PC-3 (cell line): ENCODE measurements at places on chromosomes 11 and 22. TPM values are rescaled to one million over a fixed set of nuclear protein-coding genes. Genes with fewer than 3 reads are reported as not detected.
A peak's percentile ranks its signal among the peaks of the same experiment; 100 is the strongest.

Gene DDTL
- total RNA-seq: 0.73 TPM in 1 of 2 replicates, not detected in the other

GRCh38 chr11:8105133-8105532 is 24.1 kb downstream of the TUB start:
- DNase-seq: no peak

DNA sequence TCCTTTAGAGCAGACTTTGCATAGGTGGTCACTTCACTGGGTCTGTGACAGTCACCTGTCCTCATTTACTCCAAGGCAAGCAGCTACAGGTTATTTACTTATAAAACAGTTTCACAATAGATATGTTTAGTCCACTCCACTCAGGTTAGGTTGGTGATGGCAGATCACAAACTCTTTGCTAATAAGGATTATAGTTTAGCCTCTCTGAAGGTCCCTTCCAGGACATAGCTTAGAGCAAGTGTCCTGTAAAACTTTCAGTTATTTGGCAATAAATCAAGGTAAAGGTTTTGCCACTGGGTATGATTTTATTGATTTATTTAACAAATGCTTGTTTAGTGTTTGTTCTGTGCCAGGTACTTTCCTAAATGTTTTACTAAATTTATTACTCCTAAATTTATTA is 8.8 kb downstream of the OR6Q1 start:
- DNase-seq: no peak

Gene PLAAT3
- 57.8 and 69.0 TPM in 2 replicates for total RNA-seq

DNA sequence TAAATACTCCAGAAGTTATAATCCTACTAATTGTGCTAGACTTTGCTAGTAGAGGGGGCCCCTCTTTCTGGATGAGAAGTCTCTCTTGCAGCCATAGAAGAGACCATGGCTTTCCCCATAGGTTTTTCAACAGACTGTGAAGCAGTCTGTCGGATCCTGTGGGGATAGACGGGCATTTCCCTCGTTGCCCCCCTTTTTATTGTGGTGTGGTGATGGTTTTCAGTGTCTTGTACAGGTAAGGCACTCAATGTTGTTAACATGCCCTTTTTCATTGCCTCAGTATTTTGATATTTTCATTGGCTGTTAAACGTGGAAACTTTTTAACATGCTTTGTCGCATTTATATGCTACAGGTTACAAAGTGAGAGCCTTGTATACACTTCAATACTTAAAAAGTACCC is 16.4 kb upstream of the GAS2L1 start:
- no peak for DNase-seq

DNA sequence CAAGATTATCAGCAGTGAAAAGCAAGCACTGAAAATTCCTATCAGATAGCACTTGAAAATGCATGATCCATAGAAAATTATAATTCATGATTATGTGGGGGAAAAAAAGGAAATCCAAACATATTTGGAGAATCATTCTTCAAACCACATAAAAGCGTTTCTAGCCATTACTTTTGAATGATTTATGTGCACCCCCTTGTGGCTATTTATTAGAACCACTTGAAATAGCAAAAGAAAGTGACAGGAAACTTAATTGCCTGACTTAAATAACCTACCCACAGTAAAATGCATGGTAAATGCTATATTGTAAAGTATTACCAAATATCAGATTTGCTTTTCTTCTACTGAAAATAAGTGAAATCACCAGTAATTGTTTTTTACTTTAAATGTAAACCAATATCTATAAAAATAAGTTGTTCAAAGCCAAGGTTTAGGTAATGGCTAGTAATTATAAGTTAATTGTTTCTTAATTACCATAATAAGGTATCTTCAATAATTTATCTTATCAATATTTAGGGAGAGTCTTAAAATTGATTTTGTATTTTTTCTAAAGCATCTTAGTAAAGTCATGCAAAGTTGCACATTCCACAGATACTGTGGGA is 168.5 kb downstream of the ARHGAP42 start:
- peak; percentile 86 for DNase-seq

DNA sequence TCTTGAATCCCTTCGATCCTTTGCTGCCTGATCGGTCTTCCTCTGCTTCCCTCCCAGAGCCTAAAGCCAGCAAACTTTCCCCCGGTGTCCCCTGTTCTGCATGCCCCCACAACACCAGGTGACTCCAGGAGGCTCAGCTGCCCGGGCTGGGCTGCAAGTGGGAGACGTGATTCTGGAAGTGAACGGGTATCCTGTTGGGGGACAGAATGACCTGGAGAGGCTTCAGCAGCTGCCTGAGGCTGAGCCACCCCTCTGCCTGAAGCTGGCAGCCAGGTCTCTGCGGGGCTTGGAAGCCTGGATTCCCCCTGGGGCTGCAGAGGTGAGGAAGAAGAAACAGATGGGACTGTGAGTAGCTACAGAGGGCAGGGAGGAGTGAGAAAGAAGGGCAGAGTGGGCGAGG is 3.6 kb downstream of the NHERF4 start:
- DNase-seq: no peak

Gene PICK1
- 41.7 and 45.5 TPM in 2 replicates for total RNA-seq

DNA sequence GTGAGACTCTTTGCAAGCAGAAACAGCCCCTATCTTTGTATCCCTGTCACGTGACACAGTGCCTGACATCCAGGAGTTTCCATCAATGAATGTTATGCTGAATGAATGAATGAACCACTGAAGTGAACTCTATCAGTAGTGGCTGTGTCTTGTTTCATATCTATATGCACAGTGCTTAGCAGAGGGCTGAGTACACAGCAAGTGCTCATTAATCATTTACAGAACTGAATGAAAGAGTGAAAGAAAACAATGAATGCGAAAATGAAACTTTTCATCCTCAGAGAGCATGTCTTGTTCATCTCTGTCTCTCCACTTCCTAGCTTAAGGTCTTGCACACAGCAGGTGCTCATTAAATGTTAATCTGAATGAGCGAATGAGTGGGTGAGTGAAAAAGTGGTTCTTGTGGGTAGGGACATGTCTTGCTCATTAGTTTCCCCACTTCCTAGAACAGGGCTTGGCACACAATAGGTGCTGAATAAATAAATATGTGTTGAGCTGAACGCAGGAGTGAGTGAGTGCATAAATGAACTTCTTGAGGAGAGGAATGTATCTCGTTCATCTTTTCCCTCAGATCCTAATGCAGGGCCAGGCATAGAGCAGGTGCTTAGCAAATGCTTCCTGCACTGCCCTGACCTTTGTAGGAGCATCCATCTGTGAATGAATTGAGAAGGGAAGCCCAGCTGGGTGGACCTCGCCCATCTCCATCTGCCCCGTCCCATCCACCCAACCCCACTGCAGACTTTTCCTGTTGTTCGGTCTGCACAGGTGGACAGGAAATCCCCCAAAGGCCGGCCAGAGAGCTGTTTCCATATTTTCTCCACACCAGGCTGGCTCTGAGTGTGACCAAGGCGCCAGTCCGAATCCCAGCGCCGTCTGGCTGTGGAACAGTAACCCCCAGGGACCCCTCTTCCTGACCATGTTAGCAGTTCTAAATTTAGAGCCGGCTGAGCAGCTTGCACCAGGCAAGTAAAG is 113.4 kb upstream of the CRYBB3 start:
- no peak for DNase-seq

Gene GGTLC3
- total RNA-seq: not detected in 2 replicates

Gene HBB
- total RNA-seq: not detected in 2 replicates

Gene AIFM3
- total RNA-seq: 0.98 and 1.5 TPM in 2 replicates

DNA sequence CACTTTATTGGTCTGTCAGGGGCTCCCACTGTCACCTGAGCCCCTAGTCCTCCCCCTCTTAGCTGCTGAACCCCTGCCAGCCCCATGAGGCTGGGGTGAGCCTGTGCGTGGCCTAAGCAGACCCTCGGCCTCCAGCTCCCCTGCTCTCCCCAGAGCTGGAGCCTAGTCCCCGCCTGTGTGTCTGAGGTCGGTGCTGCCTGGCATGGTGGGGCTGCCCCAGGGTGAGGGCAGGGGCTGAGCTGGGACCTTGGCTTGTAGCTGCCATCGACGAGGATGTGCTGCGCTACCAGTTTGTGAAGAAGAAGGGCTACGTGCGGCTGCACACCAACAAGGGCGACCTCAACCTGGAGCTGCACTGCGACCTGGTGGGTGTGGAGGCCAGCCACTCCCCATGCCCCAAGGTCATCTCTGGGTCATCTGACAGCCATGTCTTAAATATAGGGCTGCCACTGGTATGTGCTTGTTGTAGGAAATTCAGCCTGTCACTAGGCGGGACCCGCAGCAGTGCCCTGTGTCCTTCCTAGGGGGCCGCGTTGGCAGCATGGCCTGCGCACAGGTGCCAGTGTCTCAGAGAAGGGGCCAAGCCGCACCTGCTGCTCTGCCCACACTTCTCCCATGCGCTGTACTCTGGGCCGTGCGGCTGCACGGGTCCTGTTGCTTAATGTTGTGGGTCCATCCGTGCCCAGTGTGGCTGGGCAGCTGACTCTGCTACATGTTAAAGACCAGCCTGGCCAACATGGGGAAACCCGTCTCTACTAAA is 21.0 kb downstream of the PPIL2 start:
- no peak for DNase-seq

- DNase-seq: no peak
These were observed 10.9 kb downstream of the RAB38 start for GRCh38 chr11:88164320-88164719.

Gene MMP13
- total RNA-seq: 2.4 and 2.6 TPM in 2 replicates

- no peak for DNase-seq
These were observed 1.2 kb downstream of the FOLR2 start for GRCh38 chr11:72217841-72218240.

DNA sequence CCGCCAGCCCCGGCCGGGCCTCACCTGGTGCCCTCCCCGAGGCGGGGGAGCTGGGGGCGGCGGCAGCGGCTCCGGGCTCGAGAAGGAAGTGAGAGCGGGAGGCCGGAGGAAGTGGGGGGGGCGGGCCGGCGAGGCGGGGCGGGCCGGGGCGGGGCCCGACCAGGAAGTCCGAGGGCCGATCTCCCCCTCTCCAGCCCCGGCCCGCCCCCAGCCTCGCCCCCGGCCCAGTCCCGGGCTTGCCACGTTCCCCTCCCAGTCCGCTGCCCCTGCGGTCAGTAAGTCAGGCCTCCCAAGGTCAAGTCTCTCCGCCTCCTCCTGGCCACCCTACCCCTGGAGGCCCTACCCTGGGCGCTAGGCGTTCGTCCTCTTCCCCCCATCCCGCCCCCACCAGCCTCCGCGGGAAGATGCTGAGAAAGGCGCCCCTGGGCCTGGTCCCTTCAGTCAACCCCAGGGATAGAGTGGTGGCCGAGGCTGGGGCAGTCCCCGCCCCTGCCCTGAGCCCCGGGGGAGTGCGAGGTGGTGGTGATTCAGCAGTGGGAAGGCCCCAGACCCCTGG is at the start of gene RHOG:
Gene RHOG, minus strand, starts transcription at position 90 of the 556 bp plus-strand sequence. CDS start 12,821 bp downstream, outside the sequence.
- peak; percentile 57 for DNase-seq

- DNase-seq: no peak
These were observed 41.2 kb upstream of the TESMIN start for GRCh38 chr11:68792400-68792966.
